NCI-H2171 treated with DMSO at 0.1 percent for 48 hours (cell line): ENCODE measurements at places on chromosomes 1 and 21.

- no peak for DNase-seq
Measured at GRCh38 chr21:40936771-40937261, 89.9 kb upstream of the DSCAM start.

DNA sequence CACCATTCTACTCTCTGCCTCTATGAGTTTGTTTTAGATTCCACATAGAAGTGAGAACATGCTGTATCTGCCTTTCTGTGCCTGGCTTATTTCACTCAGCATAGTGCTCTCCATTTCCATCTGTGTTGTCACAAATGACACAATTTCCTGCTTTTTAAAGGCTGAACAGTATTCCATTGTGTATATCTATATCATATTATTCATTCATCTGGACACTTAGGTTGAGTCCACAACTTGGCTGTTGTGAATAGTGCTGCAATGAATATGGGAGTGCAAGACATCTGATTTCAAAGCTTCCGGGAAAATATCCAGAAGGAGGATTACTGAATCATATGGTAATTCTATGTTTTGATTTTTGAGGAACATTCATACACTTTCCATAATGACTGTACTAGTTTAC, 20.1 kb upstream of the DONSON start:
- DNase-seq: no peak

- DNase-seq: peak; percentile 96
Measured at GRCh38 chr21:43311301-43311817, 115.6 kb downstream of the SIK1 start.

DNA sequence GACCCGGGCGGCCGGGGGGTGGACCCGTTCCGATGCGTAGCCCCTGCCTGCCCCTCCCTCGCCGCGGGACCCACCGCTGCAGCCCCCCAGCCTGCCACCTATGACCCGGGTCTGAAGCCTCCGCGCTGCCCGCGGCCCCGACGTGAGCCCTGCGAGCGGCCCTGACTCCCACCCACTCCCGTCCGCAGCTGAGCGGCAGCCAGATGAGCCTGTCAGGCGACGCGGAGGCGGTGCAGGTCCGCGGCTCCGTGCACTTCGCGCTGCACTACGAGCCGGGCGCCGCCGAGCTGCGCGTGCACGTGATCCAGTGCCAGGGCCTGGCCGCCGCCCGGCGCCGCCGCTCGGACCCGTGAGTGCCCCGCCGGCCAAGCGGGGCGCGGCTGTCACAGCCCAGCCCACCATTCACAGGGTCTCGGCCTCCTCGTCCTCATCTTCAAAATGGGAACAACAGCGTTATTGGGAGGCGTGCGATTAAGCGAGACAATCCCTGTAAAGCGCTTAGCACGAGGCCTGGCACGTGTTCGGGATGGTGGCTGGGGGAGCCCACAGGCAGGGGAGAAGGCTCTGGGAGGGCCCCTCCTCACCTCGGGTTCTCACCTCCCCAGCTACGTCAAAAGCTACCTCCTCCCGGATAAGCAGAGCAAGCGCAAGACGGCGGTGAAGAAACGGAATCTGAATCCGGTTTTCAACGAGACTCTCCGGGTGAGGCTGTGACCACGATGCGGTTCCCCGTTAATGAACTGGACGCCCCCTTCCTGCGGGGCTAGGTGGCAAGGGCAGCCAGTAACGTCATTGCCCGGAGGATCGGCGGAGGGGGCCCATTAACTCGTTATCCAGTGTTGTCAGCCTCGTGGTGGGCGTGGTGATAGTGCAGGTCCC, 8.2 kb downstream of the SYTL1 start:
- DNase-seq: no peak

DNA sequence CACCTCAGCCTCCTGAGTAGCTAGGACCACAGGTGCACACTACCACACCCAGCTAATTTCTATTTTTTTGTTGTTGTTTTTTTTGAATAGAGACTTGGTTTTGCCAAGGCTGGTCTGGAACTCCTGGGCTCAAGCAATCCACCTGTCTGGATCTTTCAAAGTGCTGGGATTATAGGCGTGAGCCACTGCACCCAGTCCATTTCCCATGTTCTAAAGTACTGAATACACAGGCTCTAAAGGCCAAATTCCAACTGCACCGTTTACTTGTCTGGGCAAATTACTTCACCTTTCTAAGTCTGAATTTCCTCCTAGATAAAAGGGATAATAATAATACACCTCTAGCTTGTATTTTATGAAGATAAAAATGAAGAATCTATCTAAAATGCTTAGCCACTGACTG, 39.6 kb downstream of the FRRS1 start:
- DNase-seq: no peak

DNA sequence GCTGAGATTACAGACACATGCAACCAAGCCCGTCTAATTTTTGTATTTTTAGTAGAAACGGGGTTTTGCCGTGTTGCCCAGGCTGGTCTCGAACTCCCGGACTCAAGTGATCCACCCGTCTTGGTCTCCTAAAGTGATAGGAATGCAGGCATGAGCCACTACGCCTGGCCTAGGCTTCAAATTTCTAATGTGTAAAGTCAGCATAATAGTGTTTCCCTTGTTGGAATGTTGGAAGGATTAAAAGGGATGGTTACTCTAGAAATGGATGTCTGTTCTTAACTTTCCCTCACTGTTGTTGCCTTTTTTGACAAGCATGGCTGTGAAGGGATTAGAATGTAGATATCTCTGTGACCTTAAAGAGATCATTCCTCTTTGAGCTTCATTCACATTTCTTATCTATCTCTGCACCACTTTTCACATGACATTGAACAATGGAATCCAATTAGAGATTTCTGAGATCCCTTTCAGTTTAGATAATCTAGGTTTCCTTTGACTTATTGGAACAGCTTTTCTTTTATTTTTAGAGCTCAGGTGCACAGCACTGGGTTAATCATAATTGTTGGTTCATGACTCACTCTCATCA, 33.7 kb downstream of the NFASC start:
- no peak for DNase-seq

DNA sequence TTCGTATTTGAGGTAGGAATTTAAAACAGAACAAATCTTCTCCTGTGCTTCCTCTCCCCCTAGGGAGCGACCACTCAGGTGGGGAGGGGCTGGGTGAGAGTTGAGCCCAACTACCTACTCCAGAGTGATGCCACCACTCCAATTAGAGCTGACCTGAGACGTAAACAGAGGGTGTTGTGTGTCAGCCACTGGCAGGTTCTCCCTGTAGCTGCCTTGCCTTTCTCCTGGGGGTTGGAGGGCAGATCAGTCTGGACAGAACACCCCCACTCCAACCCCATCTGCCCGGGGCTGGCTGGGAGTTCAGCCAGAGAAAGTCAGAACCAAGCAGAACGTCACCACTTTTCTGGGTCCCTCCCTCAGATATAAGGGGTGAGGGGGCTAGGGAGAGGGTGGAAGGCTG, 2.0 kb downstream of the HPDL start:
- no peak for DNase-seq

GRCh38 chr1:247445526-247446356, 12.2 kb downstream of the OR2B11 start:
- DNase-seq: no peak

DNA sequence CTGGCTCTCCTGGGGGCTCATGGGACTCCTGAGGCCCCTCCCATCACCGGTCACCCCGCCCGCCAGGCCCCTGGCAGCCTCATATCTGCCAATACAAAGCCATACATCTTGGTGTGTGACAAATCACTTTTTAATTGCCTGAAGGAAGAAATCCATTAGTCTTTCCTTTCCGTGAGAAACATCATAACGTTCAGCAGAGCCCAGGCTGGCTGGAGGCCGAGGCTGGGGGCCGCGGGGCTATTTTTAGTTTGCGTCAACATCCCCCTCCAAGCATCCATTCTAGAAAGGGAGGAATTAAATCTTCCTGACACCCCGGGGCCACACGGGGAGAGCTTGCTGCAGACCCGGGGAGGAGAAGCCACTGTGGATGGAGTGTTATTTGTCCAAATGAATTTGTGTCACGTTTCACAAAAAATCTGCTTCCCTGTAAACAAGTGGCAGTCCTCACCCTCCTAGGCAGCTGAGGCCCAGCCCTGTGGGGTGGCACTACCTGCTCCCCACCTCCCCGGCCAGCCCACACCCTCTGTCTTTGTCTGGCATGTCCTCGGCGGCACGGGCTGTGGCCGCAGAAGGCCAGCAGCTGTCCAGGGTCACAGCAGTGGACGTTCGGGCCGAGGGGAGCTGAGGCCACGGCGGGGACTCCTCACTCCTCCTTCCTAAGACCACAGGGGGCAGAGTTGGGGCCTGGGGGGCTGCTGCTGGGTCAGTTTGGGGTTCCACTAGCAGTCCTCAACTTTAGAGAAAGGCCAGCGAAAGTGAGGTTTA, 236.9 kb upstream of the VAMP3 start:
- no peak for DNase-seq

- no peak for DNase-seq
Measured at GRCh38 chr21:43352154-43352537, 74.8 kb downstream of the SIK1 start.

GRCh38 chr1:234870020-234870981, 258.3 kb downstream of the TOMM20 start:
- peak; percentile 94 for DNase-seq

DNA sequence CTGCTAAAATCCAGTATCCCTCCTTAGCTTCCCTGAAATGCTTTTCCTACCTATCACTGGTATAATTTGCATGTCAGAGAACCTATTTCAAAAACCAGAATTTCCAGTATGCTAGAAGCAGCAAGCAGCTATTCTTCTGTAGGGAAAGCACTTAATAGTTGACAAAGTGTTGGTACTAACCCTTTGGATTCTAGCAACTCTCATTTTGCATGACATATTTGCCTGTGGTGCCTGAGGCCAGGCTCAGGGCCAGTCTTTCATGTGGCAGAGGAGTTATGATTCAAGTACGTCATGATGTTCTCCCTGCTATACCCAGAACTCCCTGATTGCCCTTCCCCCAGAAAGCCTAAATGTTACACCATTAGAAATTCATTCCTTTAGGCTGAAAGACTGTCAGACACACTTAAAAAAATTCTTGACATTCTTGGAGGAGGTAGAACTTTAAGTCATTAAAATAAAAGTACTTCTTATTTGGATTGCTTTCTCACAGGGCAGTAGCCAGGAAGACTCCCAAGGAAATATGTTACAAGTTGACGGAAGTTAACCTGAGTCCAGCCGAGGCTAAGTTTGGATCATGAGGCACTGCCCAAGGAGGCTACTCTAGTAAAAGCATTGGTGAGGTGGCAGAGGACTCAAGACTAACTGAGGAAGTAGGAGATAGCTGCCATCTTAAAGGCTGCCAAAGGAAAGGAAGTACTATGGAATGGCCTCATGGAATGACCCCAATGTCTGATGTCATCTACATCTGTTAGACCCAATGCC, 298.4 kb upstream of the SPAG17 start:
- no peak for DNase-seq

GRCh38 chr1:147611021-147611426, 59.3 kb downstream of the ACP6 start:
- DNase-seq: no peak

DNA sequence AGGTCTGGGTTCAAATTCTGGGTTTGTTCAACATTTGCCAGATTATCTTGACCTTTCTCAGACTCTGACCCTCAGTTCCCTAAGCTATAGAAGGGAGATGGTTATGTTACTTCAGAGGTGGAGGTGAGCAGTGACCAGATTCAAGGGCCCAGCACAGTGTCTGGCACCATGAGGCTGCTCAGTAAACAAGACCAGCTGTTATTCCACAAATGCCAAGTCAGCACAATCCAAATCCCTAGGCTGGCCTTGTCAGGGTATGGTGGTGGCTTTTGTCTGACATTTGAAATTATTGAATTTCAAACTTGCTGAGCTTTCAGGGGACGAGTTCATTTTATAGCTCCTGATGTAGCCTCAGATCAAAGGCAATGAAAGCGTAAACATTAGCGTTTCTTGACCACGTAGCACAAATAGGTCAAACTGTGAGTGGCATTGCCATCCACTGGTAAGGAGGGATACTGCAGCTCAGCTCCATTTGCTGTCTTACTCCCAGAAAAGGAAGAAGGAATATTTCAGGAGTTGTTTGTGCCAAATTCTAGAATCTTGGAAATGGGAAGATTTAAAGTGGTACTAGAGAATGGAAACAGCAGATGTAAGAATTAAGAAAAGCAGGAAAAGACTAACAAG, 94.3 kb upstream of the EDN2 start:
- peak; percentile 19 for DNase-seq

DNA sequence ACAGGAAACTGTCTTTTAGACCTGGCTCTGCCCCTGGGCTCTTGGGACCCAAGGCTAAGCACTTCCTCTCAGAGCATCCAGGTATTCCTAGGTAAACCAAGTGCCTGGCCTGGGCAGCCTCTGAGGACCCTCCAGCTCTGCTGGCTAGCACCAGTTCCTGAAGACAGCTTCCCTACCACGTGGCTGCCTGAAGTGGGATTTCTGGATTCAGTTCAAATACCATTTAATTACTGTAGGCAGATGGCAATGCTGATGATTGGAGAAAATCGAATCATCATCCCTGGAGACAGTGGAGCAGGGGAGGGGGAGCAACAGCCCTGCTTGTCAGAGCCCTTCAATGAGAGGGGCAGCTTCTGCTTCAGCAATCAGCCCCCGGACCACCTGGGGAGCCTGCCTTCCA, 11.9 kb downstream of the KIF21B start:
- DNase-seq: peak; percentile 95

DNA sequence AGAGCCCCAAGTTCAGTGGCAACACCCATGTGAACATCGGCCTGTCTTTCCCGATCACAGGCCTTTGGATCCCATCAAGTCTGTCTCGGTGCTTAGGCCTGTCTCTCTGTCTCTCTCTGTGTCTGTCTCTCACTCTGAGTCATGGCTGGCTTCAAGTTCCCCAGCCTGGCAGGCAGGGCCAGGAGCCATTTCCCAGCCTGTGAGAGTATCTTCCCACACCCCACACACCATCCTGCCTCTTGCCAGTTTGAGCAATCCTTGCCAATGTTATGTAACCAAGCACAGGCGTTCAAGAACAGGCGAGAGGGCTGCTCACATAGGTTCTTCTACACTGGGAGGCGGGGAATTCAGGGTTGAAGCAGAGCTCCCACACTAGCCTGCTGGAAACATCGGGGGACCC, 70.0 kb upstream of the TMEM51 start:
- DNase-seq: no peak

- DNase-seq: no peak
Measured at GRCh38 chr1:47479664-47480063, 41.8 kb downstream of the FOXD2 start.

DNA sequence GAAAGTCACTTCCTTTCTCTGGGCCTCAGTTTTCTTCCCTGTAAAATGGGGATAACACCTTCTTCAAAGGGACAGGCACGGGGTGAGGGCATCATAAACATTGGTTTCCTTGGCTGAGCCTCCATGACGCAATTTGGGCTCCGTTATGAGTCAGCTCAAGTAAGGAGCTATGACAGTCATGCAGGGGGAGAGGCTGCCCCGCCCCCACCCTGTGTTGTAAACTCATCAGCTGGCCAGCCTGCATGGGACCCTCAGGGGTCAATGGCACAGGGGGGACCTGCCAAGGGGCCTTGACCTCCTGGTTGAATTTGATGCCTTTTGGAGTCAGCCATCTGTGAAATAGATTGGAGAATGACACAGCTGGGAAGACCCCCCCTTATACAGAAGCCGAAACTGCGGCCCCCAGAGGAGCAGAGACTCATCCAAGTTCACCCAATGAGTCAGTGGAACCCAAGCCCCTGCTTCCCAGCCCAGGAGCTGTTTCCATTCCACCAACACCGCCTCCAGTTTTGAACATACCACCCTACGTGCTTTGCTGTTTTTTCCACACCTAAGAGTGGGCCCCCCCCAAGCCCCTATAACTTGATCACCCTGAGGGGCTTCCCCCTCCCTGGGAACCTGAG, 36.8 kb upstream of the RUNX3 start:
- no peak for DNase-seq

GRCh38 chr1:245153552-245154428, 995 bp upstream of the KIF26B start:
- peak; percentile 58 for DNase-seq

- DNase-seq: no peak
Measured at GRCh38 chr1:232390590-232390989, 239.3 kb downstream of the SIPA1L2 start.

GRCh38 chr1:157199421-157199755, 61.2 kb upstream of the ETV3 start:
- no peak for DNase-seq
